ENCODE measurements at places on chromosomes 16 and 17.

DNA sequence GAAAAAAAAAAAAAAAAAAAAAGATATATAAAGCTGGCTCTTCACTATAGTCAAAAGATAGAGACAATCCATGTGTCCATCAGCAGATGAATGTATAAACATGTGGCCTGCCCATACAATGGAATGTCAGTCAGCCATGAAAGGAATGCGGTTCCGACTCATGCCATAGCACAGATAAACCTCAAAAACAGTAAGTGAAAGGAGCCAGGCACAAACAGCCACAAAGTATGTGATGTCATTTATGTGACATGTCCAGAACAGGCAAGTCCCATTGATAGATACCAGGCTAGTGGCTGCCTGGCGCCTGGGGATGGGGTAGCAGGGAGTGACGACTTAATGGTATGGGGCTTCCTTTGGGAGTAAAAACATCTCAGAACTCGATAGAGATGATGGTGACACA is 155.7 kb downstream of the CMIP start:
- DNase-seq: no peak

DNA sequence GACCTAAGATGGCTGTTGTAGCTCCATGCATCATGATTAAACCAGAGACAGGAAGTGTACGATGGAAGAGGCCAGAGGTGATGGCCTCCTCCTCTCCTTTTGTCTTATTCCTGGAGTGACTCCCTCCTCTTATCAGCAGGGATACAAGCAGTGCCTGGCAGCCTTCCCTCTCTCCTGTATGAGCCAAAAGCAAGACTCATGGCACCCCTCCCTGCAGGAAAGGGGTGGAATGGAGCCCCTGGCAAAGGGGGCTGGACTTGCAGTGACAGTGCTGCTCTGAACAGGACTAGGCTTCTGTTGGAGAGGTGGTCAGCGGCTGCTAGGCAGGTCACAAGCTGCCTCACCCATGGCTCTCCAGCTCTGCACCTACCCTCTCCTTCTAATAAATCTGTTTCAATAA is 8.4 kb downstream of the TXNL4B start:
- DNase-seq: no peak

DNA sequence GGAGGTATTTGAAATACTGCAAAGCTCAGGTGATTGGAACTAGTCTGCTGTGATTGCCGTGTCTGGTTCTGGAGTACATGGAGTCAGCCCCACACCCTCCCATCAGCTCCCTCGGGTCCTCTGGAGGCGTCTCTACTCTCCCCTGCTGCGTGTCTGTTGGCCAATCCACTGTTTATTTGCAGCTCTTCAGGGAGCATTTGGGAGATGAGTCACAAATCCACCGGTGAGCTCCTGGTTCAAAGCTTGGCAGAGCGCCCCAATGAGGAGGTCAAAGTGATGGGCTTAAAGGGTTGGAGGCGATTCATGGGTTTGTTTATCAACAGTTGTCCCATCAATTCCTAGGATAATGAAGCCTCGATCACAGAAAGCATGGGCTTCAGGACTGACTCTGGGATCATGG is 14.6 kb downstream of the CALB2 start:
- DNase-seq: no peak

DNA sequence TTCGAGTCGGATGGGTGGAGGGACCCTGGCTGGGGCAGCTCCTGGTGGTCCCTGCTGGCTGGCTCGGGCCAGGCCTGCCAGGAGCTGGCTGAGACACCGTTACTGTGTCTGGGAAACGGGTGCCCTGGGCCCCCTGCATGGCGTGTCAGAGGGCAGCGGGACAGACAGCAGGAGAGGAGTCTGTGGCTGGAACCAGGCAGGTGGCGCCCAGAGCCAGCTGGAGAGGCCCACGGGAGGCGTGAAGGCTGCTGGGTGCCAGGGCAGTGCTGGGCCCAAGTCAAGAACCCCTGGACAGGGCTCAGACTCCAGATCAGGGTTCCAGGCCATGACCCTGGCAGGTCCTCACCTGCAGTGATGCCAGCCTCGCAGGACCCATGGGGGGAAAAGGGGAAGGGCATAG is 16.6 kb downstream of the SOX8 start:
- DNase-seq: no peak

- DNase-seq: no peak
Observed at GRCh38 chr16:89319886-89320781, 102.6 kb downstream of the ZNF778 start.

DNA sequence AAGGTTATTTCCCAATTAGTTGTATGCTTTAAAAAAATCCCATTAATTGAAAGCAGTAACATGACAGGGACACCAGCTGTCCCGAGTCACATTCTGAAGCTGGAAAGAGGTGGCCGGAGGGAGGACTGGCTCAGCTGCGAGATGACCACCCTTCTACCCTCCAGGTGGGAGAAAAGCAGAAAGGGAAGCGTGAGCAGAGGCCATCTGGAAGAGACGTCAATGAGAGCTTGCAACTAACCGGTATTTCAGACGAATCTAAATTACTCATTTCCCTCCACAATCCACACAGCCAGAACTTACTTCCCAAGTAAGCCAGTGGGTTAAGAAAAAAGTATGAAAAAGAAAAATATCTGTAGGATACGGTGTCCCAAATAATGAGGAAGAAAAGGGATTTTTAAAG is 28.5 kb upstream of the SLC38A8 start:
- DNase-seq: no peak

DNA sequence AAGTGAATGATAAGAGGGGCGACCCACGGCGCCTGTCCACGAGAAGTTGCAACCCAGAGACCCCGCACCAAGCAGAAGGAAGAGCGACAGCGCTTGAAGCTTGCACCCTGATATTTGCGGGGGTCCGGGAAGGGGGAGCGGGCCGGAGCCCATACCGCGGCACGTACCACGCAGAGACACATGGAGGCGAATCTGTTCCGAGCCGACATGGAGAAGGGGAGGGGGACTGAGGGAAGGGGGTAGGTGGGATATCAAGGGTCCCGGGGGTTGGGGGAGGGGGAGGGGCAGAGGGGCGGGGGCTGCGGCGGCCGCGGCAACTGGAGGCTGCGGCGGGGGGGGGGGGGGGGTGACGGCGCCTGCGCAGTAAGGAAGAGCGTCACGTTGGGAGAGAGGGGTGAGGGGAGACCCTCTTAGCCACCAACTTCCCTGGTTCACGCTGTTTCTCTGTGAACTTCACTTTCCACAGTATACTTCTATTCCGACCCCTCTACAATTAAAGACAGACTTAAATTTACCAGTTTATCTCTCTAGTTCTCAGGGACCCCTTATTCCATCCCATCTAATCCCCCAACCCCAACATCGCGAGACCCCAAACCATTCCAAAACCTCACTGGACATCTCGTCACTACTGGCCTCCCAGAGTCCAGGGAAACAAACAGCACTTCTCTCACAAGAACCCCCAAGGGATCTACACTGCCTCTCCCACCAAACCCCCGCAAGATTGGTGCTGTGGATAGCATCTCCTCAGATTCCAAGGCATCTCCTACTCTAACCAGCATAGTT is 8.0 kb downstream of the DLG4 start:
- DNase-seq: no peak

- DNase-seq: no peak
Observed at GRCh38 chr16:52592778-52593177, 45.8 kb upstream of the TOX3 start.

DNA sequence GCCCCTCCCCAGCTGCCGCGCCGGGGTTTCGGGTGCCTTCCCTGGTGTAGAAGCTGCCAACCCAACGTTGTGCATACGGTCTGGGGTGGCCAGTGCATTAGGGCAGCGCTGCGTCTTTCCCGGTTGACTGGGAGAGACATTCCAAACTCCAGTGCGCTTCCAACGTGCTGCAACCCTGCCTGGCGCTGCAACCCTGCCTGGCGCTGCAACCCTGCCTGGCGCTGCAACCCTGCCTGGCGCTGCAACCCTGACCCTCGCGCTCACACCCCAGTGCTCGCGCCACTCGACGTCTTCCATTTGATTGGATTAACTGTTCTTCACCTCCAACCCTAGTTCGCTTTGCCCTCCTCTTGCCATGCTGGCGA is 488 bp upstream of the HAP1 start:
- no peak for DNase-seq

DNA sequence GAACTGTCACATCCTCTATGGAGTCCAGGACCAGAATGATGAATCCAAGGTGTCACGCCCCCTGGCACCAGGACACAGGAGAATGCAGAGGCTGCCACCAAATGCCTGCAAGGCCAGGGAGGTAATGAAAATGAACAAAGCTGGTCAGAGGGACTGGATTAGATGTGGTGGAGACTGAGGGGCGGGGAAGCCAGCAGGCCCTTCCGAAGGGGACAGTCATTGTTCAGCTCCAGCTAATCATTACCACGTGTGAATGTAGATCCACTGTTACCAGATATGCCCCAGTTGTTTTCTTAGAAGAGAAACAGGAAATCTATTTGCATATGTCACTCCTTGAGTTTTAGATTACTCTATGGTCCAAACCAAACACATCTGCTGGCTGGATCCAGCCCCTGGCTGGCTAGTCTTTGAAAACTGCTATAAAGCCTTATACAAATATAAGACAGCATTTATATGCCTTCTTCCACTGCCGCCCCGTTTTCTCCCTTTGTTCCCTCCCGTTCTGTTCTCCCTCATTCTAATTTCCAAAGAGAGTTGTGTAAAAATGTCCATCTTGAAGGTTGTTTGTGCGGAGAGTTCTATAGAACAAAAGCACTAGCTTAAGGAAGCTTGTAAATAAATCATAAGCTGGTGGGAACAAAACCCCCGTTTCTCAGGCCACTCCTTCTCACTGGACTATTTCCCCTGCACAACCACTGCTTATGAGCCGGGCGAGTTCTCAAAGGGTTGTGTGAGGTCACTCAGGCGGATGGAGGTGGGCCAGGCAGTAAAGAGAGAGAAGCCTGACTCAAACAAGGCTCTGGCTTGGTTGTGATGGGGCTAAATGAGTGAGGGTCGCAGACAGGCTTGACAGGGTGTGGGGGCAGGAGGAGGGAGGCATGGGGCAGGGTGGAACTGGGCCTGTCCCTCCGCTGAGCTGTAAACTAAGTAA is 14.2 kb downstream of the CRYM start:
- DNase-seq: no peak

DNA sequence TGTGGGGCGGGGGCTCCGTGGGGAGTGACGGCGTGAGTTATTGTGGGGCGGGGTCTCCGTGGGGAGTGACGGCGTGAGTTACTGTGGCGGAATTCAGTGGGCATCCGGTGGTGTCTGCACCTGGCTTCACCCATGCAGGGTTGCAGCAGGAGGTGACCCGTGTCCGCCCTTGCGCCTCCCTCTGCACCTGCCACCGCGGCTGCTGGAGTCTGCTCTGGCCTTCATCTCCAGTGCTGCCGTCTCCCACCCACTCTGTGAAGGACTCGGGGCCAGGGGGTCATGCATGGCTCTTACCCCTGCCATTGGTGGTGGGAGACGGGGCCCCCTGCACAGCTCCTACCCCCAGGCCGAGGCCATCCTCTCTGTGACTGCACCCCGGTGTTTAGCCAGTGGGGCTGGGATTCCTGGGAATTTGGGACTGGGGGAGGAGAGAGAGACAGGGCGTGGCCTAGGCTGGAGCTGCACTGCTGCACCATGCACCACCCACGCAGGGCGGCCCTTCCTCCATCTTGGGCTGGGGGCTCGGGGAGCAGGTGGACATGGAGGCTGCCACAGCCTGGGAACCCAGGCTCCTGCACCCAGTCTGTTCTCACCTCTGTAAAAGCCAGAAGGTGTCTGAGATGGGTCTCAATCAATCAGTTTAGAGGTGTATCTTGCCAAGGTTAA is 1.3 kb upstream of the PABPN1L start:
- no peak for DNase-seq

DNA sequence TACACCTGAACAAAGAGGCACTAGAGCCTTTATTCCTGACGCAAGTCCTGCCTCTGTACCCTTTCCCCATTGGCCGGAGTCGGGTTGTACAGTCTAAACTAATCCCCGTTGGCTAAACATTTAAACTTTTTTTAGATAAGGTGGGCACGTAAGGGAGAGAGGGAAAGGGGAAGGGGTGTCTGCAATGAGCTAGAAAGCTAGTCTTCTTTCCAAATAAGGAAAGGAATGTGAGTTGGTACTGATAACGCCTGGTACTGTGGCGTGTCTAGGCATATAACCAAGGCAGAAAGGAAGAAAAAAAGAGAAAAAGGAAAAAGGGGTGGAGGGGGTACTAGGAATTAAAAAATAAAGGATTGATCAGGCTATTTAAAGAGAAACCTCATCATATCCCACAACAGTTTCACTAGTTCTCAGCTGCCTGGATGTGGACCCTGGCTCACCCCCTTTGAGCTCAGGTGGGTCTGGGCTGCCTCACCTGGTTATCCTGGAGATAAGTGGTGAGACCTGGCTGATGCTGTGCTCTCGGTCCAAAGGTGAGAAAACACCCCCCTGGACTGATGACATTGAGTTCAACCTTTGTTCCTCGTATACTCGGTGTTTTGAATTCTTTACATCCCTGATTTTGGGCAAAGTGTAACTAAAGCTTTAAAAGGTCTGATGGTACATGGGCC is 90.9 kb upstream of the EEF2KMT start:
- DNase-seq: no peak

GRCh38 chr17:75642182-75642783 is 9.0 kb downstream of the SMIM5 start:
- no peak for DNase-seq

DNA sequence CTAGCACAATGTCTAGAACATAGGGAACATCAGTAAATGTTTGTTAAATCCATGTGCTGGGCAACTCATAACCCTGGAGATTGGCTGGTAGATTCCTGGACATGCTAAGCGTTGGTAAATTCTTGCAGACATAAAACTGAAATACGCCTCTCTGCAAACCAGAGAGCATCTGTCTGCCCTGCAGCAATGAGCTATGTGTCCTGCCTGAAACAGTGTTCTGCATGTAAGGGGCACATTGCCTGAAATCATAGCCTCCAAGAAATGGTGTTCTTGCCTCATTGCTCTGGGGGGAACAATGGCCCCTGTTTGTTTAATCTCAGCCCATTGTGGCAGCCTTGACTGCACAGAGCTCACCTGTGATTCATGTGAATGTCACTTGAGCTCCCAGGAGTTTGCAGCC is 113.5 kb upstream of the CCL2 start:
- DNase-seq: no peak

GRCh38 chr16:79092846-79093245 is 507.7 kb downstream of the MAF start:
- DNase-seq: no peak

DNA sequence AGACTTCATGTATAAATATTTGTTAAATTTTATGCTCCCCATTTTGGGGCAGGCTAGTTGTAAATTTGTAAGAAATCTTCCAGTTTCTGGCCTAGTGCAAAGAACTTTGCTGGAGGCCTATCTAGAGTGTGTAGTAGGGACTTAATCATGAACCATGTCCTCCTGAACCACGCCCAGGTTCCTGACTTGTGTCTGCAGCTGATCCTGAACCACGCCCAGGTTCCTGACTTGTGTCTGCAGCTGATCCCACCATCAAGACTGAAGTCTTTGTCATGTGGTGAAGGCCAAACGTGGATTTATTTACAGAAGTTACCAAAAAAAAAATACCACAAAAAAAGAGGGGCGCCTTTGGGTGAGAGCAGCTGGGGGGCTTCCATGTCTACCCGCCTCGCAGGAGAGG is 33.1 kb downstream of the LMF1 start:
- DNase-seq: no peak

GRCh38 chr16:18018376-18018775 is 318.2 kb downstream of the NPIPA8 start:
- no peak for DNase-seq

GRCh38 chr17:77618173-77618572 is 340.3 kb upstream of the TNRC6C start:
- no peak for DNase-seq

GRCh38 chr16:14496786-14497185 is 133.3 kb downstream of the PARN start:
- DNase-seq: no peak

- no peak for DNase-seq
Observed at GRCh38 chr17:56608944-56609343, 15.4 kb downstream of the NOG start.

- DNase-seq: no peak
Observed at GRCh38 chr17:17057057-17057551, 14.8 kb downstream of the MPRIP start.
